ENCODE measurements at places on chromosomes 4 and X.

DNA sequence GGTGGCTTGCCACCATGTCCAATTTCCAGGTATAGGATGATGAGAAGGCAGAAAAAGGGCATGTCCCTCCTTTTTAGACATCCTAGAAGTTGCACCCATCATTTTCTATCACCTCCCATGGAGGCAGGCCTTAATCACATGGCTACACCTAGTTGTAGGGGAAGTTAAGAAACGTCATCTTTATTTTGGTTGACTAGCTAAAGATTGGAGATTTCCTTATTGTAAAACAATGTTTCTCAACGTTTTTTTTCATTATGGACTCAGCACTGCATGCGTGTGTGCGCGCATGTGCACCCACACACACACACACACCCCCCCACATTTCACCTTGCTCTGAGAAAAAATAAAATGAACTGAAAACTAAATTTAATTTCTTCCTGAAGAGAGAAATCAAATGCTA is 2.0 kb upstream of the CXCL9 start:
- DNase-seq: no peak

GRCh38 chr4:101885574-101885973 is 95.0 kb downstream of the BANK1 start:
- DNase-seq: no peak

DNA sequence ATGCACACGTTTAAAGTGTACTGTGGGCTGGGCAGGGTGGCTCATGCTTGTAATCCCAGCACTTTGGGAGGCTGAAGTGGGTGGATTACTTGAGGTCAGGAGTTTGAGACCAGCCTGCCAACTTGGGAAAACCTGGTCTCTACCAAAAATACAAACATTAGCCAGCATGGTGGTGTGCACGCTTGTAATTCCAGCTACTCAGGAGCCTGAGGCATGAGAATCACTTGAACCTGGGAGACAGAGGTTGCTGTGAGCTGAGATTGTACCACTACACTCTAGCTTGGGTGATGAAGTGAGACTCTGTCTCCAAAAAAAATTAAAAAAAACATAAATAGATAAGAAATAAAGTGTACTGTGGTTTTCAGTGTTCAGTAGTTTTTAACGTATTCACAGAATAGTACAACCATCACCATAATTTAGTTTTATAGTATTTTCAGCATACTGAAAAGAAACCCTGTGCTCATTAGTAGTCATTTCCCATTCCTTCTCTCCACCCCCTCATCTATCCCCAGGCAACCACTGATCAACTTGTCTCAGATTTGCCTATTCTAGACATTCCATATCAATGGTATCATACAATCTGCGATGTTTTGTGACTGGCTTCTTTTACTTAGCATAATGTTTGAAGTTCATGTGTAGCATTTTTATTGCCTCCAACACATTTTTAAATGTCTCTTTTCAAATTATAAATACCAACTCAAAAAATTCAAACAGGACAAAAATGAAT is 19.1 kb downstream of the SLAIN2 start:
- no peak for DNase-seq

GRCh38 chr4:150173432-150173861 is 95.2 kb downstream of the DCLK2 start:
- DNase-seq: no peak
